ENCODE measurements at places on chromosomes 2 and 18.

DNA sequence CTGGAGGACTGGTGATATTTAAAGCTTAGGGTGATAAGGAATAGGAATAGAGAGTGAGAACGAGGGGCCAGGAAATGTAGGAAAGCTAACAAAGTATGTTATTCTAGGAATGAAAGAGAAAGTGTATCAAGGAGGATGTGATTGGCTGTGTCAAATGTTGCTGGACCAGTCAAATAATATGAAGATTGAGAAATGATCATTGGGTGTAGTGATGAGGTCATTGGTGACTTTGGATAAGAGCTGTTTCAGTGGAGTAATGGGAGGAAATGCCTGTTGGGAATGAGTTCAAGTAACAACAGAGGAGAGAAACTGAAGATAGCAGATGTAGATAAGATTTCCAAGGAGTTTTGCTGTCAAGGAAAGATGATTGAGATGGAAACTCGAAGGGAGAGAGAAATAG, 74.4 kb downstream of the UBE2E3 start:
- no peak for DNase-seq

- DNase-seq: no peak
Observed at GRCh38 chr2:8016688-8017087, 665.2 kb upstream of the ID2 start.

DNA sequence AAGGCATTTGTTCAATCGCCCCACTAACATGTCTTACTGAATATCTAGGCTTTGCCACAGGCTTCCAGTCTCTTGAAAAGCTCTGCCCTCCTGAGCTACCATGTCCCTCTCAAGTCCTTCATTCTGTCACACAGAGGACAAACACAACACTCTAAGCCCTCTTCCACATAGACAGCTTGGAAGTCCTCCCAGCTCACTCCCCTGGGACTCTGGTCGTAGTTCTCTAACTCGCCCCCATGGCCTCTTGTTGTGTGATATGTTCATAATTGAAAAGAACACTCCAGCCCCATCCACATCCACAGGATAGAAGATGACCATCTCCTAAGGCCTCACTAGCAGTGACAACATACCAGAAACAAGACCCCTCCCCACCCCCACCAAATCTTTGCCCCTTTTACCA, 37.9 kb downstream of the BUB1 start:
- DNase-seq: no peak

DNA sequence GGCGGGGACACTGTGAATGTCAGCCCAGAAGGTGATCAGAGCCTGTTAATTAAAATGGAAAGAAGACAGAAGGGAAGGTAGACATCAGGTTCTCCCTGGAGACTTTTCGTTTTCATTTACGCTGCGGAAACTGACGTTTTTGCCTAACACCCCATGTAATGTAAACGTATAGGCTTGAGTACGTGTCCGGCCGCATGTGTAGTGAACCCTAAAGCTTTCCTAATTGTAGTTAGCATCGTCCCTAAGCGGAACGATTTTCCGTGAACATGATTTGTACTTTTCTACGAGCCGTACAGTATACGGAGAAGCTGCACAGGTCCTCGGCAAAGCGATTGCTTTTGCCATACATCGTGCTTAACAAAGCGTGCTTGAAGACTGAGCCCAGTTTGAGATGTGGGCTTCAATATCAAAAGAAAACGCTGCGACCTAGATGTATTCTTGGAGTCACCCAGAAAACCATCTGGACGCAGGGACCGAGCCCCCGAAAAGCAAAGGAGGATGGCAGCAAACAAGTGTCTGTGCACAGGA, 284 bp downstream of the TIMM21 start:
- no peak for DNase-seq

All from left hindlimb (tissue), 1 donor.